ENCODE measurements at places on chromosomes 6 and 20.

DNA sequence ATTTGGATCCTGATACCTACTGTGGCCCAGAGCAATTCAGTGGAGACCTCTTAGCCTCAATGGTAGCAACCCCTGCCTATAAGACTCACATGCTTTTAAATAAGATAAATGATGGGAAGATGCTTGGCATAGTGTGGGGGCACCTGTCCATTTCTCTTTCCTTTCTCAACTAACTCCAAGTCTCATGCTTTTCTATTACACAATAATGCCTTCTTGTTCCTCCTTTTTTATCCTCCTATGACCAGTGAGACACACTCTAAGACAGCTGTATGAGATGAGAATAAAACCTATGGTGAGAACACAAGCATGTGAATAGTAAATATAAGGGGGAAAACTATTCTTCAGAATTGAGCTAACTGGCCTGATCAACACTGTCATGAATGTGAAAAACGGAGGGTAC is 147.0 kb upstream of the STXBP5 start:
- no peak for DNase-seq

- no peak for DNase-seq
Measured at GRCh38 chr6:166664135-166664534, 37.1 kb upstream of the RPS6KA2 start.

- DNase-seq, result no peak
Measured at GRCh38 chr20:51695574-51696303, 72.5 kb downstream of the ATP9A start.

DNA sequence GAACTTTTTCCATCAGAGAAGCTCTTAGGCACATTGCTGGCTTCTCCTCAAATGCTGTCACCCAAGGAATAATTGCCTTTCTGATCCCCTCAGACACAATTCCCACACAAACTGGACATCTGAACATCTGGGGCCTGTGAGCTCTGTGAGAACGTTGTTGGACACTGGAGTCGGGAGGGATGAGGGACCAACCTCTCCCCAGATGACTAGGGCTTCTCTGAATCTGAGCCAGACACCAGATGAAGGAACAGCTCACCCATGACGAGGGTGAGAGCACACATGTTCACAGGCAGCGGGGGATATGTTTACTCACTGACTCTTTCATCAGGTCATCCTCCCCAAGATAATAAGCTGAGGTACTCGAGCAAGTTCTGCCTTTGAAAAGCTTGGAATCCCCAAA is 283.9 kb upstream of the SUPT3H start:
- no peak for DNase-seq

DNA sequence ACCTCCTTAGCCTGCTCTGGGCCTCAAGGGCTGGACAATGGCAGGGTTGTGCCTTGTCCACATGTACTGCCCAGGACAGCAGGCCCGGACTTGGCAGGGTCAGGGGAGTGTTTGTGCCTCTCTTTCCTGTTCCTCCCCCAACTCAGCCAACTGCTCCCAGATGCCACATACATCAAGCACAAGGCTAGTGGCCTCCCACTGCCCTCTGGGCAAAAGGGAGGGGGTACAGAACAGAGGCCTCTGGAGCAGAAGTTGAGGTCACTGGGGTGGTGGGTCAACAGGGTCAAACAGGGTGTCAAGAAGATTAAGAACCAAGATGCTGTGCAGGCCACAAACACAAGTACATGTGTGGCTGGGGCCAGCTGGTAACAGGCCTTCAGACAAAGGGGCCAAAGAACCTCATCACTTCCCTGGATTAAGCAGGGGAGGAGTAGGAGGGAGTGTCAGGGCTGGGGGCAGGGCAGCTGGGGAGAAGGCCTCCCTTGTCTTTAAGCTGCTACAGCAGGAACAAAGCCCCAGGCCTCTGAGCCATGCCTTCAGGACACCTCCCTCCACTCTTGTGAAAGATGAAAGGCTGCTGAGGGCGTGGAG is 36.0 kb downstream of the KCNK5 start:
- no peak for DNase-seq
